ENCODE measurements at places on chromosomes 12 and 14. TPM values are rescaled to one million over a fixed set of nuclear protein-coding genes. Genes with fewer than 3 reads are reported as not detected.

The MAP3K9 gene
- total RNA-seq: 0.13 TPM

The YEATS4 gene
- 15.4 TPM for total RNA-seq

The CLEC4C gene
- not detected for total RNA-seq

The BTBD6 gene
- 56.8 TPM for total RNA-seq

The NKX2-8 gene
- total RNA-seq: not detected

The CDH24 gene
- total RNA-seq: 10.9 TPM

The ZDHHC22 gene
- under 0.01 TPM for total RNA-seq

The TSPAN8 gene
- total RNA-seq: not detected

The GLIPR1L1 gene
- not detected for total RNA-seq

The LDHB gene
- total RNA-seq: 482 TPM

The KLRF1 gene
- 0.16 TPM for total RNA-seq

The LYZ gene
- total RNA-seq: not detected

Measured in bladder microvascular endothelial cell (primary cell).